T-helper 1 cell (primary cell): ENCODE measurements at places on chromosomes 11 and 22.

DNA sequence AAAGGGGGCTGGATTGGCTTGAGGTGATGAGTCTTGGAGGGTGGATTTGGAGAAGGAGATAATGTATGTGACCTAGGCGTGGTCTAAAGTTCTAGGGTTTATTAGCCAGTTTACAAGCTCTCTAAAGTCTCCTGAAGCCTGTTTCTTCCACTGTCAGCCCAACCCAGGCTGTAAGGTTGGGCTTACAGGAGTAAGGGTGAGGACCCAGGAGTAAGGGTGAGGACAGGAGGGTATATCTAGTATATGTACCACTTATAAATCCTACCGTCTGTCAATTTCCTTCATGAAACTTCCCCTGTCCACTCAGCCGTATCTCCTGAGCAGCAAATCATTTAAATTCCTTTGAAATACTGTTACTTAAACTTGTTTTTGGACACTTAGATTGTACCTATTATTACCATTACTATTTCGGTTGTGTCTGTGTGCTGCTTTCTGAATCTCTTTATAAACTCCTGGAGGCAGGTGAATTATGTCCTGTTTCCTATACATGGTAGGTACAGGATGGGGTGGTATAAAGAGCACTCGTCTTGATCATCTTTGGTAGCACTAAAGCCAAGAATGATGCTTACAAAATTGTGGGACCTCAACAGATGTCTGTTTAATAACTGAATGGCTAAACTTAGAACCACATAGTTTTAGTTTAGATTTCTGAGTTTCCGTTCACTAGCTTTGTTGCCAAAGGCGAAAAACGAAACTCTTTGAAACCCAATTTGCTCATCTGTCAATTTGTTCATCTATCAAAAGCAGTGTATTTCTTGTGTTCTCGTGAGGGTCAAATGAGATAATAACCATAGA, 192.0 kb downstream of the GRIK4 start:
- DNase-seq, result no peak

- DNase-seq, result no peak
Observed at GRCh38 chr22:20009582-20010306, 6.9 kb downstream of the ARVCF start.

- no peak for DNase-seq
Observed at GRCh38 chr22:17581631-17582030, 18.3 kb downstream of the SLC25A18 start.

DNA sequence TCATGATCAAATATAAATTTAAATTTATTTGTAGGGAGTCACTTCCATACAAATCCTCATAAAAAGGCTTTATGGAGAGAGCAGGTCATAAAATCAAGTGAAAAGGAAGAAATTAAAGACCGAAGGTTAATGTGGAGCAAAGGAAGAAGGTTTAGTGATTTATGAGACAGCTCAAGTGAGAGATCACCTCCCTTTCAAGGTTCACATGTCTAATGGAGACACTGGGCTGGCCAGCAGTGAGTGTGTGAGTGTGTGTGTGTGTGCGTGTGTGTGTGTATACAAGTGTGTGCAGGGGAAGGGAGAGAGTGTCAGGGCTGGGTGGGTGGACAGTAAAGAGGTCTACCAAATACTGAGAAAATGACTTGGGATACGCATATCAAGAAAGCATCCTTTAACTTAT, 251.2 kb downstream of the FAT3 start:
- no peak for DNase-seq

GRCh38 chr11:29263971-29264682, 752.7 kb downstream of the KCNA4 start:
- no peak for DNase-seq

DNA sequence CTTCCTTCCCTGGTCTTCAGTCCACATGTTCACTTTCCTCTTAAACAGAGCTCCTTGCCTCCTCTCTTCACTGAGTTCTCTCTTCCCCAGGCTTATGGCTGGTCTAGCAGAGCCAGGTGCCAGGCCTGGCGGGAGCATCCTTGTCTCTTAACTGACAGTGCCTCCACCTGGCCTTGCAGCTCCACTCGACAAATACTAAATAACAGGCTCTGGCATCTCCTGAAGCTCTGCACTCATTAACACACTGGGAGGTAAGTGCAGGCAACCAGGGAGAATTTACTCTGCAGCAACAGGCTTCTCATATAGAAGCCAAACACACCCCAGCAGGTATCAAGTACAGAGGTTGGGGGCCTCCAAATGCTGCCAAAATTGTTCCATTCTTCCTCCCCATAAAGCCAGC, 438.1 kb downstream of the SOX6 start:
- no peak for DNase-seq
